Heart left ventricle (tissue), 16 donors: ENCODE measurements at places on chromosomes 3 and 15. TPM values are rescaled to one million over a fixed set of nuclear protein-coding genes. Genes with fewer than 3 reads are reported as not detected.

The NPTN gene
- 174 TPM for total RNA-seq

The STRIT1 gene
- total RNA-seq: 4.1 TPM

The RPL39L gene
- total RNA-seq: 5.4 TPM

The ARRDC4 gene
- total RNA-seq: 9.7 TPM

The CCR3 gene
- total RNA-seq: not detected

DNA sequence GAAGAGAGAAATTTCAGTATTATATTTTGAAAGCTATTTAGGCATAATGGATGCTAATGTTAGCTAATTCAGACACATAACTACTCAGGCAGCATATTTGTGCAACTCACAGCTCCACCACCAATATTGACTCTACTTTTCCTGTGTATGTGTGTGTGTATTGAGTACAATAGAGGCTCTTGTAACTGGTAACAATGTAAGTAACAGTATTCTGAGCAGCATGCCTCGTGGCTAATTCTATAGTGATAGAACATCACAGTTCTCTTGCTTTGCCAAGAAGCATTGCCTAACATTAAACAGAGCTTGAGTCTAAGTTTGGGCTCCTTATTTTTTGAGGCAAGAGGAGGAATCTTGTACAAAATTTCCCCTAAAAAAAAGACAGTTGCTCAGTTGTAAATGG lies 98.6 kb upstream of the ARHGEF26 start:
- no peak for DNase-seq

GRCh38 chr3:107431246-107432012 lies 54.2 kb downstream of the CCDC54 start:
- peak; percentile 77 for DNase-seq

- DNase-seq: no peak
Observed at GRCh38 chr3:172808969-172809546, 58.5 kb downstream of the ECT2 start.

DNA sequence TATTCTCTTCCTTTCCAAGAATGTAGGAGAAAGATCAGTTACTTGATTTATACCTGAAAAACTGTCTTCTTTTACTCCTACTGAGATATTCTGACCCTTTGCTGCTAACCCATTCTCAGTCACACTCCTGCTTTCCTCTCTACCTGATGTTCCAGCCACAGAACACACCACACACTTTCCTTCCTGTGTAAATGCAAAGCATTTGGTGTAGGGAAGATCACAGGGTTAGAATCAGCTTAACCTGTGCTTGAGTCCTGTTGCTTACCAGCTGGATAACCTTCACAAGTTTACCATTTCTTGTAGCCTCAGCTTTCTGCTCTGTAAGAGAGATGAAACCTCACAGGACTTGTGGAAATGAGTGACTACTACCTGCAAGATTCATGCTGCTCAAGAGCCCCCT lies 489.8 kb upstream of the GOLIM4 start:
- DNase-seq: no peak

- DNase-seq: no peak
Observed at GRCh38 chr3:108088146-108088545, 2.7 kb downstream of the CD47 start.

- no peak for DNase-seq
Observed at GRCh38 chr3:21505711-21506460, 245.1 kb downstream of the ZNF385D start.

DNA sequence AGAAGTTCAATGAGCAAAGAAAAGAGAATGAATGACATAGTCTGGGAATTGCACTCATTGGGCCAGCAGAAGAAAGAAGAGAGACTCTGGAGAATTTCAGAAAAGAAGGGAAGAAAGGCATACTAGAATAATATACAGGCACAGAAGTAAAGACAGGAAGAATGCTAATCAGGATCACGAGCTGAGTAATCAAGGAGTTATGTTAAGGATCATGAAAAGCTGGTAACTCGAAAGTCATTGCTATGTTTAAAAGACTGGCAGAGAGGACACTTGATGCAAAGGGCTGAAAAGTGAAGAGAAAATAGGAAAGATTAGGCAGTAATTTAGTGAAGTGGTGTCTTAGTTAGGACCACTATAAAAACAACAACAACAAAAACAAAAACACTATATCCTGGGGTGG lies 284.1 kb downstream of the ZBBX start:
- DNase-seq: no peak

DNA sequence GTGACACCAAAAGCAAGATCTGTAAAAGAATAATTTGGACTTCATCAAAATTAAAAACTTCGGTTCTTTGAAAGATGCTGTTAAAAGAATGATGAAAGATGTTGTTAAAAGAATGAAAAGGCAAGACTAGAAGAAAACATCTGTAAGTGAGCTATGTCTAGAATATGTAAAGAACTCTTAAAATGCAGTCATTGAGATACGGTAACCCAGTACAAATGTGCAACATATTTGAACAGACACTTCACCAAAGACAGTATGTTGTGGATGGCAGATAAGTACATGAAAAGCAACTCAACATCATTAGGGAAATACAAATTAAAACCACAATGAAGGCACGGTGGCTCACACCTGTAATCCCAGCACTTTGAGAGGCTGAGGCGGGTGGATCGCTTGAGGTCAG lies 139.5 kb downstream of the LRIG1 start:
- no peak for DNase-seq

GRCh38 chr3:126146525-126147146 lies 33.8 kb downstream of the ALDH1L1 start:
- no peak for DNase-seq

- DNase-seq: no peak
Observed at GRCh38 chr15:101101676-101102075, 150.2 kb downstream of the CHSY1 start.

- no peak for DNase-seq
Observed at GRCh38 chr15:85141726-85142125, 160.1 kb downstream of the PDE8A start.

DNA sequence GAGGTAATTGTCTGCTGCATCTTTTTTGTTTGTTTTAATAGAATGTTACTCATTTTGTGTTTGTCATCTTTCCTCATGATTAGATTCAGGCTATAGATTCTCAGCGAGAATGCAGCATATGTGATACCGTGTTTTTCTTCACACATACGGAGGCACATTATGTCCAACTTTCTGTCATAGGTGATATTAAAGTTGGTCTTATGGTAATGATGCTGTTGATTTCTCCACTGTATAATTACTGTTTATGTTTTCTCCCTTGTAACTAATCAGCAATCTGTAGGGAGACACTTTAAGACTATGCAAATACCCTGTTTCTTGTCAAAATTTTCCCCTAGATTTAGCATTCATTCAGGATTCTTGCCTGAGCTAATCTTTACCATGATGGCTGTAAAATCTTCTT lies 87.6 kb downstream of the CLDN1 start:
- DNase-seq: no peak
